Esophagus squamous epithelium (tissue), 5 donors: ENCODE measurements at places on chromosomes 4 and X.

GRCh38 chr4:40722576-40723161, 27.1 kb upstream of the NSUN7 start:
- DNase-seq: peak; percentile 8

DNA sequence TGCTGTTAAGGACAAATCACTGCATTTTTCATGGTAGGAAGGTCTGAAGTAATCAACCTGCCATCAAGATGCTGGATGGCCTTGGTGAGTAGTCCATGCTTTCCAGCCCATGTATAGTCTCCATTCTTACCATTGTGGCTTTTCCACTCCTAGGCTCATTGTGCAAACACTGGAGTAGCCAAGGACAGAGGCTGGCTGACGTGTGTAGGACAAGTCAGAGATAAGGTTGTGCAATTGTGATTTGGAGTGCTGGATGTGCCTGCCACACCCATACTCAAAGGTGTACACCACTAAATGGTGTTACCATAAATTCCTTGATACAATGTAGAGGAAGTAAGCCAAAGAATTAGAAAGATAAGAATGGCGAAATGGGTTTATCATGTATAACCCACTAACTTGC, 26.3 kb upstream of the RADX start:
- DNase-seq: no peak

GRCh38 chrX:39730662-39731329, 367.0 kb downstream of the BCOR start:
- DNase-seq: no peak

GRCh38 chrX:78066110-78066509, 37.9 kb upstream of the PGK1 start:
- no peak for DNase-seq

DNA sequence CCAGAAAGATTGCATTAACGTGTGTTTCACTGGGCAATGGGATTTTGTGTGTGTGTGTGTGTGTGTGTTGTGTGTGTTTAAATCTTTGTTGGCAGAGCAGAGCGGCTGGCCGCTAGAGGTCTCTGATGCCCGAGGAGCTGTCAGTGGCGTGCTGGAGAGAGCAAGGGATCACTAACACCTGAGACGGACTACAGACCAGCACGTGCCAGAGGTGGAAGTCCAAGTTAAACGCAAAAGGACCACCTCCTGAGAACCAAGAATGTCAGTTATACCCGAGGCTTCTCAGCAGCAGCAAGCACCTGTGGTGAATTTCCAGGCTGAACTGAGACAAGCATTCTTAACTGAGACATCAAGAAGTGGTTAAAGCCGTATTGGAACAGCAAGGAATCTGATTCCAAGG, 9.0 kb upstream of the SLC25A14 start:
- DNase-seq: no peak

- no peak for DNase-seq
Measured at GRCh38 chr4:44071959-44072955, 376.4 kb downstream of the KCTD8 start.

- no peak for DNase-seq
Measured at GRCh38 chr4:149993030-149993429, 85.2 kb upstream of the DCLK2 start.

DNA sequence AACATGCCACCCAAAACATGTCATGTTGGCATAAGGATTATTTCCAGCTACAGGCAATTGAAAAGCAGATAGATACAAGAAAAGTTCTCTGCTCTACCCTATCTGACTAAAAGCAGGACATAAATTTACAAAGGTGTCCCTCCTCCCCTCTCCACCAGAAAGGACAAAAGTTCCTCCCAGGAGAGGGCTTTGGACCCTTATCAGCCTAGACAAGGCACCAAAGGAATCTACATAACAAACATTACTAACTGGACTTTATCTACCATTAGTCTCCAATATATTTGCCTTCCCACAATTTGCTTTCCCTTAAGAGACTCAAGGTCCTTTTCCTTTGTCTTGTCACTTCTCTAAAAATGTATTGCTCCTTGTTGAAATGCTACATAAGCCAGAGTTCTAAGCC, 55.6 kb downstream of the ADGRA3 start:
- no peak for DNase-seq

GRCh38 chr4:37999000-37999716, 39.0 kb downstream of the PTTG2 start:
- no peak for DNase-seq

GRCh38 chrX:122500556-122500955, 683.5 kb upstream of the GRIA3 start:
- DNase-seq: no peak

- no peak for DNase-seq
Measured at GRCh38 chr4:173243321-173243720, 74.7 kb downstream of the GALNT7 start.

DNA sequence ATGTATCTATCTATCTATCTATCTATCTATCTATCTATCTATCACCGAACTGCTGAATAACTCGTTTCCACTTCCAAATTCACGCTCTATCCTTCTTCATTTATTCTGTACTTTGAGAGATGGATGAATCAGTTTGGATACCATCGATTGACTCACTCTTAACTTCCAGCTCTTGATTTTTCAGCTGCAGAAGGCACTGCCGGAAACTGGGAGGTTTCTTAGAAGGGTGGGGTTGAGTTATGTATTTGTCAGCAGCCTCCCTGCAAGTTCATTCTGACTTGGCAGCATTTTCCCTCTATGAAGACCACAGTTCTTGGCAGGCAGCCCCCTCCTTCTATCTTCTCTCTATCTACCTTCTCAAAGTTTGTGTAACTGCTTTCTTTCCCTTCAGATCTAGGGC, 112.0 kb upstream of the MAGEB18 start:
- DNase-seq: no peak

GRCh38 chrX:40772290-40772689, 36.9 kb upstream of the MED14 start:
- DNase-seq: no peak

DNA sequence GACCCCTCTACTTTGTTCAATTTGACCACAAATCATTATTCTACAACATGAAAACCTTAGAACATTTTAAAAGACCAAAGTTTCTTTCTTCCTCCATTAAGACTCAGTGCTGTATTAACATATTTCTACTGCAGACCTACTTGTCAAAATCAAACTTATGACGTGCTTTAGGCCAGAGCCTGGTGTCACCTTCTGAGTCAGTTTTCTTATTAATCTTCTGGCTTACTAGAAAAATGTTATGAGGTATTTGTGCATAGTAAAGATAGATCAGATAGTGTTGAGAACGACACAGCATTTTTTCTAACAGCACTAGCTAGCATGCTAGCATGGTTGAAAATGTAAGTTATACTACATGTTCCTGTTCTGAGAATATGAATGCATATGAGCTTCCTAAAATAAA, 333.6 kb upstream of the FAM241A start:
- no peak for DNase-seq

- DNase-seq: no peak
Measured at GRCh38 chrX:125681058-125681457, 361.4 kb downstream of the TEX13C start.

- DNase-seq: no peak
Measured at GRCh38 chr4:56791316-56791715, 30.2 kb downstream of the SPINK2 start.

DNA sequence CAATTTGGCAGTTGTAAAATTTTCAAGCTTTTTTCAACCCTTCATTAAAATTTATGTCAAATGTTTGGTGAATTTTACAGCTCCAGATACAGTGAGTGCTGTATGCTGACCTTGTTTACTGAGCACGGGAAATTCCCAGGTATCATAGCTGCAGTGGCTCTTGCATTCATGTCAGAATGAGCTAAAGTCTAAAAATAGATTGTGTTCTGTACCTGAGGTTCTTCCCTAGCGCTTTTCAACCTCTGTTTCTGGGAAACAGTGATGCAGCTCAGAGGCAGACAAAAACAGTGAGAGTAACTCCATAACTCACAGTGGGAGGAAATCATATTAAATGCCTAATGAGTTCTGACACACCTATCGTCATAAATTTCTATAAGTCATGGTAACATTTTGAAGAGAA, 393.8 kb upstream of the GNPDA2 start:
- no peak for DNase-seq

DNA sequence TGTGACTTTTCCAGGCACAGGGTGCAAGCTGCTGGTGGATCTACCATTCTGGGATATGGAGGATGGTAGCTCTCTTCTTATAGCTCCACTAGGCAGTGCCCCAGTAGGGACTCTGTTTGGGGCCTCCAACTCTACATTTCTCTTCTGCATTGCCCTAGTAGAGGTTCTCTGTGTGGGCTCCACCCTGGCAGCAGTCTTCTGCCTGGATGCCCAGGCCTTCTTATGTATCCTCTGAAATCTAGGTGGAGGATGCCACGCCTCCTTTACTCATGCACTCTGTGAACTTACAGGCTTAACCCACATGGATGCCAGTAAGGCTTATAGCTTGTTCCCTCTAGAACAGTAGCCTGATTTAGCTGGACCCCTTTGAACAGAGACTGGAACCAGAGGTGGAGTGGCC, 20.9 kb upstream of the EREG start:
- no peak for DNase-seq

DNA sequence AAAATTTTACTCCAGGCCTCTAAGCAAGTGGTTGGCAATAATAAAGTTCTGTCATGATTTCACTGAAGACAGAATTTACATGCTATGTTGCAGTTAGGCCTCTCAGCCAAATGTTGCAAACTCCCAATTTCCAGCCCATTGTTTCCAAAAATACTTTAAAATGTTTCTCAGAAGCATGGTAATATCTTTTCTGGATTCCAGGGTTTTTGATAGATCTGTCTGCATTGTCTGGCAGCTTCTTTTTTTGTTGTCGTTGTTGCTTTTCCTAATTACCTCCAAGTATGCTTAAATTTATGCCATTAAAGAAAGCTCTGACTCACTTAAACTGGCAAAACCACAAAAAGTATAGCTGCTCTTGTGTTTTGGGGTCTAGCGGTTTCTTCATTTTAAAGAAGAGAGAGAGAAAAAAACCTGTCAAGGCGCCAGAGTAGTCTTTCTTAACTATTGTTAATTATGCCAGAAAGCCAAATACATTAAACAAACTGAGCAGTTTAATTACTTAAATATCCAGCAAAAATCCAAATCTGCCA, 97.0 kb downstream of the AGTR2 start:
- no peak for DNase-seq

- no peak for DNase-seq
Measured at GRCh38 chr4:139815778-139816601, 150.4 kb downstream of the MGST2 start.

GRCh38 chr4:108972613-108973283, 209.9 kb upstream of the ETNPPL start:
- no peak for DNase-seq

DNA sequence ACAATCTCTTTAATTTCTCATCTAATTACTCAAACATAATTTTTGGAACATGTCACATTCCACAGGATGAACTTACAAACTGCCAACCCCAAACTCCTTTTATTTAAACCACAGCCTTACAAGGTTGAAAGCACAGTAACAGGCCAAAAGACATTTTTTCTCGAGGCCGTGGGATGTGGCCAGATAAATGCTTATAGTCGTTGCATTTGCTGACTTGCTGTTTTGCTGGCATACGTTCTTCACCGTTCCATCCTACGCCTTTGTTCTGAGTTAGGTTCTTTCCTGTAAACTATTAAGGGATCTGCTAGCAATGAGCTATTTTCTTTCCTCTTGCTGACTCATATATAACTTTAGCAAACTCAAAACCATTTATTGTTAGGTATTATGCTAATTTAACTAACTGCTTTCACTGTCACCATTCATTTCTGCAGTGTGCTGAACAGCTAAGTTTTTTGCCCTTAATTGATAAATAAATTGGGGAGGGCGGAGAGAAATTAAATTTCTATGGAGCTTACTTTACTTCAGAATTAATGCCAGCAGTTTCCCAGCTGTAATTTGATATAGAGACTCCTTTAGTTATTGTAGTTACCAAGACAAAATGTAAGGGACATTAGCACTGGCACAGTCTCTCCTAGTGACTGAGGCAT, 135.1 kb upstream of the PACRGL start:
- DNase-seq: no peak
